ENCODE measurements at places on chromosomes 5 and 9.

GRCh38 chr5:68557162-68557936 is 341.8 kb downstream of the PIK3R1 start:
- no peak for DNase-seq

- DNase-seq, result no peak
Measured at GRCh38 chr9:121138973-121139372, 62.7 kb downstream of the RAB14 start.

DNA sequence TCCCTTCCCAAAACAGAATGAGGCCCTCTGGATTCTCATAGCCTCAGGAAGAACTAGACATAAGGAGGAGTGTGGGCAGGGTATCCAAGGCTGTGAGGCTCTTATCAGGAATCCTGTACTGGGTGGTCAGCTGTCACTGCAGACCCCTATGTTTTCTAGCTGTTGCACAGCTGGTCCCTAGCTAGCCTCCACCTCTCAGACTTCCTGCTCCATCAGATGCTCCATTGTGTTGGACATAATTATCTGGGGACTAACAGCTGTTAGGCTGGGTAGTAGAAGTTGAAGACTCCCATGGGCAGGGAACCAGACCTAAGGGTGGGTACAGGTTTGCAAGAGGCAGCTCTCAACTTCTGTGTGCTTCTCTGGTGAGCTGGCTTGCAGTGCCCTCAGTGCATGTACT is 18.4 kb downstream of the FAM219A start:
- DNase-seq, result no peak

DNA sequence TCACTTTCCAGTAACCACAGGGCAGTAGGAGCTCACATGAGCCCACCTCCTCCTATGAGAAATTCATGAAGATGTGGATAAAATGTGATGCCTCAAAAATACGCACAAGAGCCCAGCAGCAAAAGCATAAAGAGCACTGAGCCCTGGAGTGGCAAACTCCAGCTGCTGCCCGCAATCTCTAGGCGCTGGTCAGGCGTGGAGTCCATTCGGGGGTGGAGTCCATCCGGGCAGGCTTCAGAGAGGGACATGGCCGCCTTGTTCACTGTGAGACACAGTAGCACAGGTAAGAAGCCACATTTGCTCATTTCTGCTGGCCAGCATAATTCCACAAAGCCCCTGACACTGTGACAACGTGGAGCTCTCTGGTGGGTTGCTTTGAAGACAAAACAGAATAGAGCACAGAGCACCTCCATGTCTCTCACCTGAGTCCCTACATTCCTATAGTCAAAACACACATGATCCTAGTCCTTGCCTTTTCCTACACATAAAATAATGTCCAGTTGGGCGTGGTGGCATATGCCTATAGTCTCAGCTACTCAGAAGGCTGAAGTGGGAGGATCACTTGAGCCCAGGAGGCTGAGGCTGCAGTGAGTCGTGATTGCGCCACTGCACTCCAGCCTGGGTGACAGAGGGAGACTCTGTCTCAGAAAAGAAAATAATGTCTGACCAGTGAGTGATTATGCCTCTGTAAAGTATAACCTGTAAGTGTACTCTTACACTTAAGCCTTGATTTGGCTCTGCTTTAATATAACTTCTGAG is 365.2 kb downstream of the GADD45G start:
- DNase-seq, result no peak
